ENCODE measurements at places on chromosomes 11 and 22.

DNA sequence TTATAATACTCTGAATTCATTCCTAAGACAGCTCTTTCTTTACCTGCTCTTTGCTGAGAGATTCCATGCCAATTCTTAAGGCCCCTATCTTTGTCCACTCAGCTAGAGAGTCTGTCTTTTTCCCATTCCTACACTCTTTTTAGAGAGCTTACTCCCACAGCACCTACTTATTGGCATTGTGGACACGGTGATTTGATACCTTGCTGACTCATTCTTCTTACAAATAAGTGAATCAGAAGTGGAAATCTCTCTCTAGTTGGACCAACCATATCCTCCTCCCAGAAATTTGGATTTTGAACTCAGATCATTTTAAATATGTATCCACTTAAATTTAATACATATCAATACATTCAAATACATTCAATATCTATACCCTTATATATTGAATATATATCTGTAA lies 32.5 kb upstream of the OR6M1 start:
- no peaks in the 10 kb centered on the region for H3K4me1 ChIP-seq
- peaks cover 29% of the 10 kb centered on the region for H3K27me3 ChIP-seq
- no peak for DNase-seq

DNA sequence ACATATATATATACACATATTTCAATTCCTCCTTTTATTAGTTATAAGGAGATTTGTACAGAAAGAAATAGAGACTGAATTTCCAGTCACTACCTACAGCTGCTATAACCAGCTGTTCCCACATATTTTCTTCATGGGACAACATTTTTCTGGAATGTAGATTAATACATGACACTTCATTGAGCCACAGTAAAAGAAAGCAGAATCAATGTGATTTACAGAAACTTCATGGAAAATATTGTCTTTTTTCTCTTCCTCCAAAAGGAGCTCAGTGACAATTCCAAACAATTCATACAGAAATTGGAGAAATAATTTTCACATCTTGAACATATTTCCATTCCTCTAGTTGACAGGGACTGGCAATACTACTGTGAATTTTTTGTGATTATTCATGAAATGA lies 249.2 kb downstream of the DLG2 start:
- no peak overlapping the region for H3K27ac ChIP-seq
- H3K4me3 ChIP-seq = no peak overlapping the region
- H3K27me3 ChIP-seq = no peaks in the 10 kb centered on the region
- no peak for DNase-seq

- no peak for DNase-seq
- no peaks in the 10 kb centered on the region for H3K27me3 ChIP-seq
- no peaks in the 10 kb centered on the region for H3K4me1 ChIP-seq
- H3K36me3 ChIP-seq = no peaks in the 10 kb centered on the region
- no peak overlapping the region for H3K4me3 ChIP-seq
These were observed 160.2 kb downstream of the FAT3 start for GRCh38 chr11:92384802-92385201.

DNA sequence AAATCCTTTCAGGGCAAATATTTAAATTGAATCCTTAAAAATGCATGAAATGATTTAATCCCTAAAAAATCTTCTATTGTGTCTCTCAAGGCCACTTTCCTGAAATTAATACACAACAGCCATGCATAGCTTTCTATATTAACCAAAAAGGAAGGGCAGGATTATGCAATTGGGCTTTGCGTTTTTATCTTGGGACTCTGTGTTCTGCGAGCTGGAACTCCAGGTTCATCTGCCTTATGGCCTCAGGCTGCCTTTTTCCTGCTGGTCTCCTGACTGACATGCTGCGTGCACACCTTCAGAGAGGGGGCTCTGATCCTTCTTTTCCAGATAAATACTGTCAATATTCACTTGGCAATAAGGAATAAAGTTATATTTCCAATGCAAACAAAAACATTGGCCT lies 141.7 kb upstream of the GRIA4 start:
- H3K4me1 ChIP-seq = no peaks in the 10 kb centered on the region
- no peak overlapping the region for H3K27ac ChIP-seq
- no peak overlapping the region for H3K4me3 ChIP-seq
- no peaks in the 10 kb centered on the region for H3K36me3 ChIP-seq
- H3K27me3 ChIP-seq = no peaks in the 10 kb centered on the region

DNA sequence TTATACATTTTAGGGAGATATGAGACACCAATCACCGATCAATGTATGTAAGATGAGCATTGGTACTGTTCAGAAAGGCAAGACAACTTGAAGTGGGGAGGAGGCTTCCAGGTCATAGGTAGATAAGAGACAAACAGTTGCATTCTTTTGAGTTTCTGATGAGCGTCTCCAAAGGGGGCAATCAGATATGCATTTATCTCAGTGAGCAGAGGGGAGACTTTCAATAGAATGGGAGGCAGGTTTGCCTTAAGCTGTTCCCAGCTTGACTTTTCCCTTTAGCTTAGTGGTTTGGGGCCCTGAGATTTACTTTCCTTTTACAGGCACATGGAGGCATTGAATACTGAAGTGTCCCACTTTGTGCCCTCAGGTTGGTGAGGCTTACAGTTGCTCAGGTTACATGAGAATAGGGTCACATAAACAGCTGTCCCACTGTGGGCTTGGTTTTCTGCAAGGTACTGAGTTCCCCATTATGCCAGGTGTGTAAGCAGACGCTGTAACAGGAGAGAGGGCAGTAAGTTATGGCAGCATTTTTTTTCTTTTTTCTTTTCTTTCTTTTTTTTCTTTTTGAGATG lies 129.8 kb upstream of the SERPIND1 start:
- peaks cover 8% of the 10 kb centered on the region for H3K27me3 ChIP-seq
- H3K4me1 ChIP-seq = peaks cover 2% of the 10 kb centered on the region
- no peak for DNase-seq
- no peak overlapping the region for H3K27ac ChIP-seq
- no peak overlapping the region for H3K4me3 ChIP-seq
- H3K36me3 ChIP-seq = peaks cover 2% of the 10 kb centered on the region

DNA sequence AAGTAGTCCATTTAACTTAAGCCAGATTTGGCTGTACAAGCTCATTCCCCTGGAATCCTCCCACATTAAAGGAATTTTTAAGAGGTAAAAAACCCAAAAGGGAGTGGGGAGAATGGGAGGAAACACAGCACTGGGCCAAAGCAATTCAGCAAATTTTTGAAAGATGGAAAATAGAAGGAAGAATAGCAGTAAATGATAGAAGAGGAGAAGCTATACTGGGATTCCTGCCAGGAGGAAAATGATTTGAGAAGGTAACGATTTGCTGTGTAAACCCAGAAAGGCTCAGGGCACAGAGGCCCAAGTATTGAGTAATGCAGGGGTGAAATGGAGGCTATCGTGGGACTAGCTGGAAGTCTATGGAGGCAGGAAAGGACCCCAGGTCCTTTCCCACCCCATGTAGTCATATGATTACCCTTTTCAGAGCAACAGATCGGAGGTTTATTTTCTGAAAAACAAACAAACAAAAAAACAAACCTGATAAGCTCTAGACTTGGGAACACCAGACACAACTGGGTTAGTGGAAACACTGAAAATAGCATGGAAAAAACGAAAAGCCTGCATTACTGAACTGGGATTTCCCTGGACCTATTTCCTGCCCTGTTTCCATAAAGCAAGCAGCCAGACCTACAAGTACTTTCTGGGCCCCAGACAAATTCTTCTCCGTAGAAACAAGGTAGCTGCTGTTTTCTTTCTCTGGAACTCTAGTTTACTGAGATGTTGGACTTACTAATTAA lies 140.0 kb downstream of the SWAP70 start:
- H3K4me3 ChIP-seq = no peak overlapping the region
- no peak overlapping the region for H3K27ac ChIP-seq
- H3K36me3 ChIP-seq = peaks cover 4% of the 10 kb centered on the region

- H3K27me3 ChIP-seq = peaks cover under 1% of the 10 kb centered on the region
- DNase-seq = no peak
- H3K4me1 ChIP-seq = peaks cover 4% of the 10 kb centered on the region
- H3K4me3 ChIP-seq = no peak overlapping the region
These were observed 23.2 kb upstream of the MGAT3 start for GRCh38 chr22:39433476-39434242.

GRCh38 chr22:25900880-25901279 lies 158.9 kb downstream of the MYO18B start:
- peaks cover 13% of the 10 kb centered on the region for H3K27me3 ChIP-seq
- H3K27ac ChIP-seq = no peak overlapping the region
- no peak overlapping the region for H3K4me3 ChIP-seq
- peaks cover 2% of the 10 kb centered on the region for H3K36me3 ChIP-seq
- DNase-seq = no peak

DNA sequence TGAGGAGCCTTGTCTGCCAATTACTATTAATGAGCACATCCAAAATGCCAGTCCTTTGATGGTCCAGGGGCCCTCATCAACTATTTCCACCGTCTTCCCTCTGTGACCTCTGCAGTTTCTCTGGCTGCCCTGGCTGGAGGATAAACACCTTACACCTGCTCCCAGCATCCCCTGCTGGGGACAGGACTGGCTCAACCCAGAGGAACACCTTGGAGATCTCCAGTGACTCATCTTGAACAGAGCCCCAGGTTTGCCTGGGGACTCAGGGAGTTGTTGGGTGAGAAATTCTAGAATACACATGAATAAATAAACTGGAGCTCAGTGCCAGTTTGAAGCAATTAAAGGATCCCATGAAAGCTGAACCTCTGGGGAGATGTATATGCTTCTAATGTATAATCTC lies 24.0 kb upstream of the ELF5 start:
- no peak overlapping the region for H3K27ac ChIP-seq
- no peak for DNase-seq
- peaks cover 2% of the 10 kb centered on the region for H3K36me3 ChIP-seq

- peaks cover 72% of the 10 kb centered on the region for H3K27me3 ChIP-seq
- H3K36me3 ChIP-seq = no peaks in the 10 kb centered on the region
- H3K27ac ChIP-seq = no peak overlapping the region
- H3K4me3 ChIP-seq = no peak overlapping the region
- peaks cover 2% of the 10 kb centered on the region for H3K4me1 ChIP-seq
These were observed 42.8 kb downstream of the ZNF202 start for GRCh38 chr11:123698546-123699127.

DNA sequence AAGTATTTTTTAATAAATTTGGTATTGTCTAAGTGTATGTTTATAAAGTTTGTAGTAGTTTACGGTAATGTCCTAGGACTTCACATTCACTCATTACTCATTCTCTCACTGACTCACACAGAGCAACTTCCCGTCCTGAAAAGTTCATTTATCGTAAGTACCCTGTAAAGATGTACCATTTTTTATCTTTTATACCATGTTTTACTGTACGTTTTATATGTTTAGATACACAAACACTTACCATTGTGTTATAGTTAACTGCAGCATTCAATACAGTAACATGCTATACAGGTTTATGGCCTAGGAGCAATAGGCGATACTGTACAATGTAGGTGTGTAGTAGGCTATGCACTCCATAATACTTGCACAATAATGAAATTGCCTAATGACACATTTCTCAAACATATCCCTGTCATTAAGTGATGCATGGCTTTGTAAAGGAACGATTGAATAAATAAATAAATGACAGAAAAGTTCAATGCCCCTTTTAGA lies 12.5 kb upstream of the CARD18 start:
- H3K27me3 ChIP-seq = no peaks in the 10 kb centered on the region
- no peaks in the 10 kb centered on the region for H3K4me1 ChIP-seq
- H3K36me3 ChIP-seq = no peaks in the 10 kb centered on the region
- no peak for DNase-seq

DNA sequence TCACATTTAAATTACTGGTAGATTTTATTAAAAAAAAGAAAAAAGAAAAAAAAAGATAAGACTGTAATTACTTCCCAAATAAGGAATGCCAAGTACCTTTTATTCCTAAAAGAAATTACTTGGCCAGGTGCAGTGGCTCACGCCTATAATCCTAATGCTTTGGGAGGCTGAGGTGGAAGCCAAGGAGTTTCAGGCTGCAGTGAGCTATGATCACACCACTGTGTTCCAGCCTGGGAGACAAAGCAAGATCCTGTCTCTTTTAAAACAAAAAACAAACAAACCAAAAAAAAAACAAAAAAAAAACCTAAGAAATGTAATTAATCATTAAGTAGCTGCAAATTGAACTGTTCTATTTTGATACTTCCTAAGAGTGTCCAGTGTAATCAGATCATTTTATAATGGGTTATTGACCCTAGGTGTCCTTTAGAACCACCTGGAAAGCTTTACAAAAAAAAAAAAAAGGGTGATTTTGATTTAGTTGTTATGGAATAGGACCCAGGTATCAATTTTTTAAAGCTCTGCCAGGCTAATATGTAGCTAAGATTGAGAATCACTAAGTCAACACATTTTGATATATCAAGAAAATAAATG lies 10.8 kb downstream of the LIN7C start:
- H3K36me3 ChIP-seq = no peaks in the 10 kb centered on the region
- H3K4me3 ChIP-seq = no peak overlapping the region
- H3K27ac ChIP-seq = no peak overlapping the region
- no peaks in the 10 kb centered on the region for H3K4me1 ChIP-seq
- H3K27me3 ChIP-seq = no peaks in the 10 kb centered on the region

- H3K36me3 ChIP-seq = no peaks in the 10 kb centered on the region
- H3K27ac ChIP-seq = no peak overlapping the region
- no peak for DNase-seq
- H3K4me1 ChIP-seq = no peaks in the 10 kb centered on the region
These were observed 347.3 kb upstream of the RAG2 start for GRCh38 chr11:36945384-36945783.

- no peak for DNase-seq
- peak overlapping the region; percentile 47 for H3K27ac ChIP-seq
- H3K4me3 ChIP-seq = peak overlapping the region; percentile 87
These were observed 847 bp downstream of the ME3 start for GRCh38 chr11:86671531-86672006.

- no peak overlapping the region for H3K27ac ChIP-seq
- H3K36me3 ChIP-seq = no peaks in the 10 kb centered on the region
- H3K27me3 ChIP-seq = peaks cover 5% of the 10 kb centered on the region
- H3K4me3 ChIP-seq = no peak overlapping the region
- no peaks in the 10 kb centered on the region for H3K4me1 ChIP-seq
- DNase-seq = no peak
These were observed 1140.9 kb downstream of the BRD1 start for GRCh38 chr22:48686694-48687302.

DNA sequence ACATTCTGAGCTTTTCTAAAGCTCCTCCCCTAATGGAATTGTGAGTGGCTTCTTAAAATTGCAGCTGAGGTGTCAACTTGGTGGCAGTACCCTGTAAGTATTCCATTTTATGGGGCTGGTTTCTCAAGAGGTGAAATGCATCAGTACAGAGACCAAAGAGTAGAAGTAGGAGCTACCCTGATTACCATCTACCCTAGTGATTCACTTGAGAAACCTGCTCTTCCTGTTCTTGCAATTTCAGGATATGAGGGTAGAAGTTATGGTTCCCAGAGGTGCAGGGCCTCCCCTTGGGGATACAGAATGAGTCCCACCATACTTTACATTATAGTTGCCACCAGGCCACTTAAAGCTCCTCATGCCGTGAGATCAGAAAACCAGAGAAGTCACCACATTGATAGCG lies 944.6 kb downstream of the OPCML start:
- no peak overlapping the region for H3K4me3 ChIP-seq
- DNase-seq = no peak
- peaks cover 6% of the 10 kb centered on the region for H3K27me3 ChIP-seq
- H3K4me1 ChIP-seq = no peaks in the 10 kb centered on the region
- H3K36me3 ChIP-seq = no peaks in the 10 kb centered on the region

GRCh38 chr11:28384418-28384817 lies 276.2 kb downstream of the METTL15 start:
- H3K4me3 ChIP-seq = no peak overlapping the region
- no peaks in the 10 kb centered on the region for H3K27me3 ChIP-seq
- H3K27ac ChIP-seq = no peak overlapping the region
